ENCODE measurements at places on chromosomes 3 and 15.

- DNase-seq, result no peak
Measured at GRCh38 chr3:169710619-169711018, 47.1 kb upstream of the MECOM start.

DNA sequence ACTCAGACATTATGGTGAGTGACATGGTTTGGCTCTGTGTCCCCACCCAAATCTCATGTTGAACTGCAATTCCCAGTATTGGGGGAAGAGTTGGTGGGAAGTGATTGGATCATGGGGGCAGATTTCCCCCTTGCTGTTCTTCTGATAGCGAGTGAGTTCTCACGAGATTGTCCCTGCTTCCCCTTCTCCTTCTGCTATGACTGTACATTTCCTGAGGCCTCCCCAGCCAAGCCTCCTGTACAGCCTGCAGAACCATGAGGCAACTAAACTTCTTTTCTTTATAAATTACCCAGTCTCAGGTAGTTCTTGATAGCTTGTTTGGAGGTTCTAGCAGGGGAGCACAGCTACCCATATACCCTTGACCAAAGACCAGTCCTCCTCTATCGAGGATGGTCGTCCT is 45.9 kb downstream of the ADAM10 start:
- DNase-seq, result no peak

- no peak for DNase-seq
Measured at GRCh38 chr3:84125760-84126159, 833.0 kb upstream of the CADM2 start.

- no peak for DNase-seq
Measured at GRCh38 chr3:169323578-169324451, 339.7 kb downstream of the MECOM start.

DNA sequence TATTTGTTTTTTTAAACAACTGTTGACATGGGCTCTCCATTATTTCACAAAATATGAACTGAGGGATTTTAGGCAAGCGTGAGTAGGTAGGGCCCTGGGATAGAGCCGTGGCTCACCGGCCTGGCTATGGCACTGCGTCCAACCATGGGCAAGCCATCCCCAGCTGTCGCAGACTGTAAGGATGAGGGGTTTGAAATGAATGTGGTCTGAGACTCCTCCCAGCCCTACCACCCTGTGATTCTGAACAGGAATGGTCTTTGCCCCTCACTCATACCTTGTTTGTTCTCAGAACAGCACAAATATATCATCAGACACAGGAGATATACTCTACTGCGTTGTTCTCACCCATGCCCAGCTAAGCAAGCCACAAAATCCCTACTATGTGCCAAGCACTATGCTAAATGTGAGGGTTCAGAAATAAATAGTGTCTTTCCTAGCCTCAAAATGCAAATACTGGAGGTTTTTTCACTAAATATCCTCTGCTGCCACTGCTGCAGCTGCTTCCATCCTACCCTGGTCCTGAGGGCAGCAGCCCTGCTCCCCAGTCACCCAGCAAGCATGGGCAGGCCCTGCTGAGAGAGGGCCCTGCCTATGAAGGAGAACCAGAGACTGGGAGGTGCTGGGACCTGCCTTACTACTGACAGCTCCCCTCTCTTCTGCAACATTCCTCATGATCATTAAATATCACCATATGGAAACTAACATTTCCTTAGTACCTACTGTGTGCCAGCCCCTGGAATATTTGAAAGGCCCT is 102.8 kb downstream of the XXYLT1 start:
- DNase-seq, result no peak

- no peak for DNase-seq
Measured at GRCh38 chr15:40259021-40259420, 20.2 kb downstream of the PAK6 start.

DNA sequence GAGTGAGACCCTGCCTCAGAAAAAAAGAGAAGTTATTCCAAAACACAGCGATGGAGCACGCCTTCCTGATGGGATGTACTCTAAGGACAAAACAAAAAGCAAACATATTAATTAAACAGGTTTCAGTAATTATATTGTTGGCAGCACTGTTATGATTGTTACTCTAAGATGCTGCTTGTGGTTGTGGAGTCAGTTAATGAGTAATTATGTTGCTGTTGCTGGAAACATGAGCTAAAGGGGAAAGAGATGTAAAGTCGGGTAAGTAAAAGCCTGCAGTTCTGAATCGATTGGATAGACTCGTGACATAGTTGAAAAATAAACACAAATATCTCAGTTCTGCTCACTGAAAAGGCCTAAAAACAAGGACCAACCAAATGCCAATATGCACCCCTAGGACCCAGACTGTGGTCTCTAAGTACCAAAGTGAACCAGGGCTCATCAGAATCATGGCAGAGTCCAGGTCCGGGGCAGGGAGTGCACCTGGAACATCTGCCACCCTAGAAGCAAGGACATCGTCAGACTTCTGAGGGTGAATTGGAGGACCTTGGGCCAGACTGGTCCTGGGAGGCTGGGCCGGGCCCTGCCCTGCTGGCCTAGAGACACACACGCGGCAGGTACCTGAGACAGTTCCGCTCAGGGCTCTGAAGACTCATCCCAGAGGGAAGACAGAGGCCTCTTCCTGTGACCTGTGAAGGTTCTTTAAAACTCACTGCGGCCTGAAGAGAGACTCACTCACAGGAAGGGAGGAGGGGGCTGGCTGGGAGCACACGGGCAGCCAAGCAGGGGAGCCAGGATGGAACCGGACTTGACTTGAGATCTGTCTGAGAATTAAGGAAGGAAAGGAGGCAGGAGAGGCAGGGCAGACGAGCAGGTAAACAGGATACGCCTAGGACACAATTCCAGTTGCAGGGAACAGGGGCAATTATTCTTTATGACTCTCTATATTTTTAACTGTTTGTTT is 140.5 kb downstream of the LRRK1 start:
- DNase-seq, result no peak

DNA sequence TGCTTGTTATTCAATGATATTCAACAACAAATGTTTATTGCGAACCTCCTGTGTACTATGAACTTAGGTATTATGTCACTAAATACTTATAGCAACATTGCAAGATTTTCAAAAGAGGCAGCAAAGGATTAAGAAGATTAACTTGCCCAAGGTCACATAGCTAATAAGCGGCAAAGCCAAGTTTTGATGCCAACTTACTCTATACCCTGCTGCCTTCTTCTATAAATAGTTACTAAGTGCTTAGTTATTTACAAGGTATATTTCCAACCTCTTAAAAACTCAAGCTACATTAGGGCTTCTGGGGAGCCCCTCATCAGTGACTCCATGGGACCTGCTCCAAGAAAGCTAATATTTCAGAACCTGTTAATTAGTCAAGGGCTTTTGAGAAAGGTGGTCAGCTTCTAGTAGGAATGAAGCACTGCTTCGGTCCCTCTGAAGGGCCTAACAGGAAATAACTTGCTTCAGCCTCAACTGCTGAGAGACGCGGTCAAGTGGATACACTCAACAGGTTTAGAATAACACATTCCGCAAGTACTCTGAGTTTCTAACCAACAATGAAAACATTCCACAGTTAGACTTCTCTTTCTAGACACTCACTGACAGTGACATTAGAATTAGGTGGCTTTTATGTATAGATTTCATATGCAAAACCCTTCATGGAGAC is 125.5 kb downstream of the DGKG start:
- no peak for DNase-seq

- DNase-seq, result no peak
Measured at GRCh38 chr3:190003681-190004123, 117.0 kb downstream of the P3H2 start.

DNA sequence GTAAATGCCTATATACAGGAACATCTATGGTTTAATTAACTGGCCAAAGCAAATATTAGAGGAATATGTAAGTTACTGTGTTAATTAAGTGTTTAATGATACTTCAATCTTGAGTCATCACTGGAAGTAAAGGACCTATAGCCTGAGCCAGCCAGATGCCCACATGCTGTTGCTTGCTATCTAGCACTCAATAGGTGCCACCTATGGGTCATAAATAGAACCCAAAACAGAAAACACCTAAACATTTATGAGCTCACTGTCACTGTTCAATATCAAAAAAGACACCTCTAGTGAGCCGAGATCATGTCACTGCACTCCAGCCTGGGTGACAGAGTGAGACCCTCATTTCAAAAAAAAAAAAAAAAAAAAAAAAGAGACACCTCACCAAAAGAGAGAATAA is 48.4 kb upstream of the IP6K2 start:
- no peak for DNase-seq

DNA sequence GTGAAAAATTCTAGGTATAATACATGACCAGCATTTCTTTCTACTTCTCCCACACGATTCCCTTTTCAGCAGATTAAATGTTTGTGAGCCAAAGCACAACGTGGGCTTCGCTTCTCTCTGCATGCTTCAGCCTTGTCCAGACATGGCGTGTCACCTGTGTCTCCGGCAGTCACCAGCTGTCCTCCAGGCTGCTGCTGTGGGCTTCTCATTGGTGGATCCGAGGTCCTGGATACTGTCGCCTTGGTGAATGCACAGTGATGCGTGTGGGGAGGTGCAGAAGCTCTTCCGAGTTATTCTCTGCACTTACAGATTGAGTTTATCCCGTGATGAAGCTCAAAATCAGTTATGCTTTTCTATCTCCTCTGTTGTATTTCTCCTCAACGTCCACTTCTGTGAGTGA is 23.0 kb upstream of the GOLGA8J start:
- DNase-seq, result no peak

- no peak for DNase-seq
Measured at GRCh38 chr3:125602752-125603649, 7.7 kb upstream of the OSBPL11 start.

DNA sequence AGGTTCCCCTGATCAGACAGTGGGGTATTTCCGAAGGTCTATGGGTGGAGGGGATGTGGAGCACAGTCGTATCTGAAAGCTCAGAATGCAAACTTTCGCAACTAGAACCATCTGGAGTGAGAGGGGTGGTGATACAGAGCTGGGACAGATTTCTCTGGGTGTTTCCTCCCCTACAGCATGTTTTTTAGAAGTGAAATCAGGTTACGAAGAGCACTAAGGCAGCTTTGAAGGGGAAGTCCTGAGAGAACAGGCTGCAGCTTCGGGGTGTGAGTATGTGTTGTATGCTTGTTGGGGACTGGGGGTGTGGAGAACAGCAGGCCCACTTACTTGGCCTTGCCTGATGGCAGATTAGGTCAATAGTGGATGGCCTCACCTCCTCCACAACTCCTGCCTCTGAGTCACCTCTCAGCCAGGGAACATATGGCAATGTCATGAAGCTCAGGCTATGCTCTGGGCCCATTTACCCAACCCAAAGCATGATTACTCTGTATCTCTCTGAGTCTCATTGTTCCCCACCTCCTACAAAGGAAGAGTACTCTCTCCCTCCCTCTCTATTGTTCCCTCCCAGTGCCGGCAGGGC is 107.2 kb upstream of the RASGRP1 start:
- DNase-seq, result no peak

- no peak for DNase-seq
Measured at GRCh38 chr15:82831894-82832600, 22.6 kb downstream of the WHAMM start.

- DNase-seq, result no peak
Measured at GRCh38 chr3:53837331-53837730, 8.9 kb downstream of the CHDH start.

GRCh38 chr3:168511428-168512014 is 415.8 kb upstream of the GOLIM4 start:
- no peak for DNase-seq
